ENCODE measurements at places on chromosomes 13 and 19.

DNA sequence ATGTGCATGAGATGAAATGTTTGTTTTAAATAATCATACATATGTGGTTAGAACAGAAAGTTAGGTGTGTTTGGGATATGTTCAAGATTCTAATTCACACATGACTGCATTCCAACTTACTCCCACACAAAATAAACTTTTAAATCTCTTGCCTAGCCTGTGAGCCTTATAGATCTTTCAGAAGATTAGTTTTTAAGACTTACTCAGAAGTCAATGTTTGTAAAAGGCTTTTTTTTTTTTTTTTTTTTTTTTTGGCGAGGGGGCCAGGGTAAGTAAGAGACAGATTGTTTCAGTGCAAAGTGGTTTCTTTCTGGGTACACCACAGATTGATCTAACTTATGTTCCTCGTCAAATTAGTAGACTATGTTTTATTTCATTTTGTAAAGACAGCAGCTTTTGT, 39.1 kb downstream of the GPR180 start:
- no peak for DNase-seq

DNA sequence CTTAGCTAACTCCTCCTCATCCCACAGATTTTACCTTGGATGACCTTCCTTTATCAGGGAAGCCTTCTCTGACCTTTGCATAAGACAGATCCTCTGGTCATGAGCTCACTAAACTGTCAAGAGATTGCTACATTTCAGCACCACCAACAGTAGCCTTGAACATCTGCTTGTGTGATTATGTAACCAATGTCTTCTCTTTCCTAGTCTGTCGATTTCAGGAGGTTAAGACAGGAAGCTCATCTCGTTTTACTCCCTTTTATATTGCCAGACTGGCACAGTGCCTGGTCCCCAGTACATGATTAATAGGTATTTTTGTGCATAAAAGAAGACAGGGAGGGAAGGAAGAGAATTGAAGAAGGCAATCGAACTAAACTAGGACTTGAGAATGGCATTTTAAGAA, 1697.7 kb downstream of the EFNB2 start:
- no peak for DNase-seq

- no peak for DNase-seq
Observed at GRCh38 chr19:13999085-13999484, 7.0 kb downstream of the RFX1 start.

DNA sequence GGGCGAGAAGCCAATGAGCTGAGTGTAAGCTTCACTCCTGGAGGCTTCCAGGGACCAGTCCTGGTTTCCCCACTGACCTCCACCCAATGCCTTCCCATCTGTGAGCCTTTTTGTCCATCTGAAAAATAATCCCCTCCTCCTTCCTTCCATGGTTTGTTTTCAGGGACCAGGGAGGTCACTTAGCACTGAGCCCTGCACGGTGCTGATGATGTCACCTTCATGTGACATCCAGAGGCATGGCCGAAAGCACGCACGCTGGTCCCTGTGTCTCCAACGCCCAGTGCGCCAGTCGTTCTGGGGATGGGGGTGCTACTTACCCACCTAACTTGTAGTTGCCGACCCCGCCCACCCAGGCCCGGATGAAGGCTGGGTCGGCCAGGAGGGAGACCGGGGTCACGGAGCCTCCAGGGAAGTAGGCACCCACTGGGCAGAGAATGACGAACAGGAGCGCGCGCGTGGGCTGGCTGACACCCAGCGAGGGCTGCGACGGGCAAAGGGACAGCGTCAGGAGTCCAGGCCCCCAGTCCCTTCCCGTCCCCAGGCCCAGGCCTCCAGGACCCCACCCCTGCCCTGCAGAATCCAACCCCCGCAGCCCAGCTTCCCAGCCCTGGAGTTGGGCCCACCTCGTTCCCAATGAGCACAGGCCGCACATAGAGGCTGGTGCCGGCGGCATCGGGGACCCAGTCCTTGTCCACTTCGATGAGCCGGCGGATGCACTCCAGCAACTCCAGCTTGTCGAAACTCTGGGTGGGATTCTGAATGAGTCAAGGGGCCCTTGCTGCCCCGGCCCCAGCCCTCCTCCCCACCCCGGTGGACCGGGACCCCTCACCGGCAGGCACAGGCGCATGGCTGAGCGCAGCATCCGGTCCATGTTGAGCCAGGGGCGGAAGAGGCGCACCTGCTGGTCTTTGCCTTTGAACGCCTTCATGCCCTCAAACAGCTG, 11.2 kb downstream of the BCAT2 start:
- no peak for DNase-seq

DNA sequence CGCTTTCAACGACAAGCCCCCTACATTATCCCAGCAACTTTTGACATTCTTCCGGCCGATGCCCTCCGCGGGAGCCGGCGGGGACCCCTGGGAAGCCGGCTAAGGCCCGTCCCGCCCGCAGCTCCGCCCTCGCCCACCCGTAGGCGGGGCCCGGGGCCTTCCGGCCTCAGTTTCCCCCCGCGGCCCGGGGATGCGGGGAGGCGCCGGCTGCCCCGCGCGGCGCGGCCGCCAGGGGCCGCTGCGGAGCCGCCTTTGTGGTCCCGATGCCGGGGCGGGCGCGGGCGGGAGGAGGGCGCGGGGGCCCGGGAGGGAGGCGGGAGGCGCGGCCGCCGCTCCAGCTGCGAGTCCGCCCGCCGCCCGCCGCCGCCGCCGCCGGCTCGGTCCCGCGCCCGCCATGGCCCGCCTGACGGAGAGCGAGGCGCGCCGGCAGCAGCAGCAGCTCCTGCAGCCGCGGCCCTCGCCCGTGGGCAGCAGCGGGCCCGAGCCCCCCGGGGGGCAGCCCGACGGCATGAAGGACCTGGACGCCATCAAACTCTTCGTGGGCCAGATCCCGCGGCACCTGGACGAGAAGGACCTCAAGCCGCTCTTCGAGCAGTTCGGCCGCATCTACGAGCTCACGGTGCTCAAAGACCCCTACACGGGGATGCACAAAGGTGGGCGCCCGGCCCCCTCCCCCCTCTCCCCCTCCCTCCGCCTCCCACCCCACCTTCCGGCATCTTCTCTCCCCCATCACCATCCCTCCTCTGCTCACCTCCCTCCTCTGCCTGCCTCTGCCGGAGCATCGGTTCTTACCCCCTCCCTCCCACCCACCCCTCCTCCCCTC, at the start of gene CELF5:
Gene CELF5, plus strand, starts transcription at position 316 of the 823 bp plus-strand sequence. Its CDS starts 79 bp downstream, at position 395.
- peak; percentile 12 for DNase-seq

GRCh38 chr19:48484931-48485612, 15.9 kb downstream of the CYTH2 start:
- DNase-seq, result no peak

GRCh38 chr13:103078158-103078557, 11.9 kb upstream of the SLC10A2 start:
- DNase-seq, result no peak

DNA sequence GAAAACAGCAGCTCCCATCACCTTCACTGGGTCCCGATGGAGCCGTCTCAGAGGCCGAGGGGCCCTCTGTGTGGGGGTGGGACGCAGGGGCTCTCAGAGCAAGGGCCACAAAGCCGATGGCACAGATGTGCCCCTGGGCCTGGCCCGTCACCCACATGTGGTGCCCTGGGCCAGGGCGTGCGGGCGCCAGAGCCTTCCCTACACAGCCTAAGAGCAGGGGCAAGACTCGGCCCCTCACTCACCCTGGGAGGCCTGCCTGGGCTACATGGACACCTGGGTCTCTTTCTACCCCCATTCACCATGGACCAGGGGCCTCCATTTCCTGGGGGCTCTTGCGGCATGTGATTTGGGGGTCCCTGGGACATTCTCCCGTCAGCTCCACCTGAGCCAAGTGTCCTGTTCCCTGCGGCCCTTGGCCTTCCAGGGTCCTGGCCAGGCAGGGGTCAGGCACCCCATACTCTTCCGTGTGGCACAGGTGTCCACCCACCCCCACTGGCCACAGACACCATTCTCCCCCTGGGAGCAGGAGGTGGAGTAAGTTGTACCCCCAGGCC, 10.0 kb downstream of the COMP start:
- no peak for DNase-seq

DNA sequence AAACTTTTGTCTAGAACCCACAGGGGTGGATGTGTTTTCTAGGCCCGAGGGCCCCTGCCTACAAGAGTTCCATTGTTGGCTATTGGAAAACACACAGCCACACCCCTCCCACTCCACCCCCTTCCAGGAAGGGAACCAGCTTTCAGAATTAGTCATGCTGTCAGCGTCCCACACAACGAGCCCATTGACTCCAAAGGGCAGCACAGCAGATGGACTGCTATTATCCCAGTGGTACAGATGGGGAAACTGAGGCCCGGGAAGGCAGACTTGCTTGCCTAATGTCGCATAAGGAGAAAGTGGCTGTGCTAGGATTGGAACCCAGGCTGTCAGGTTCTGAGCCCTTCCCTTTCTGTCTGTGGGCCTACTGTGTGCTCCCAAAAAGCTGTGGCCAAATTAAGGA, 8.1 kb upstream of the FXYD3 start:
- DNase-seq, result no peak

DNA sequence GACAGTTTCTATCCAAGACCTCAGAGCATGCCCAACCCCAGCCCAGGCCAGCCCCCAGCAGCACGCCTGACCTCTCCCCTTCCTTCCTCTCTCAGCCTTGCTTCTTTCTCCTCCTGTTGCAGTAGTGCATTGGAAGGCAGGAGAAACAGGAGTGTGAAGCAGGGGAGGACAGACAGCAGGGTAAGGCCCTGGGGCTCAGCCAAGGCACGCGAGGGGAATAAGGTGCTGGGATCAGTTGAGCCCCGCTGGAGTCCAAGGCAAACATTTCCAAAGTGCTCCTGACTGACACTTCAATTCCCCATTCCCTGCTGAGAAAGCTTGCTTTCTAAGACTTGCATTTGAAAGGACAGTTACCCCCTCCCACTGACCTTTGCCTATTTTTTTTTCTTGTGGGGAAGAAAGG, 73.1 kb upstream of the OLFM4 start:
- peak; percentile 30 for DNase-seq
